Stimulated activated CD4-positive, alpha-beta T cell treated with anti-CD3 and anti-CD28 coated beads, Interleukin-4, amount 100 ng/mL, for 4 hours (primary cell): ENCODE measurements at places on chromosomes 5 and 9.

DNA sequence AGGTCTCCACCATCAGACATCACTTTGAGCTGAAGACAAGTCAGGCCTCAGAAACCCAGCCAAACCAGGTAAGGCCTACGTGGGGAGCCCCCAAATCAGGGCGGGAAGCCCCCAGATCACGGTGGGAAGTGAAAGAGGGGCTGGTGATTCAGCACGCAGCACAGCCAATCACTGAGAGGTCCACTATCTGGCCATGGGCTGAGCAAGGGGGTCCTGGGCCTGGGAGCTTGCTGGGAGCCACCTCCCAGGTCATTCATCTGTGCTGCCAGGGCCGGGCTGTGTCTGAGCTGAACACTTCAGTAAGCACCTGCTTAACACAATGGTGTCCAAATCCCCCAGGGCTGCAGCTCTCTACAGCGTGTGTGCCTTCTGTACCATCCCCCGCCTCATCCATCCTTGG lies 15.5 kb downstream of the MED10 start:
- no peak for DNase-seq

DNA sequence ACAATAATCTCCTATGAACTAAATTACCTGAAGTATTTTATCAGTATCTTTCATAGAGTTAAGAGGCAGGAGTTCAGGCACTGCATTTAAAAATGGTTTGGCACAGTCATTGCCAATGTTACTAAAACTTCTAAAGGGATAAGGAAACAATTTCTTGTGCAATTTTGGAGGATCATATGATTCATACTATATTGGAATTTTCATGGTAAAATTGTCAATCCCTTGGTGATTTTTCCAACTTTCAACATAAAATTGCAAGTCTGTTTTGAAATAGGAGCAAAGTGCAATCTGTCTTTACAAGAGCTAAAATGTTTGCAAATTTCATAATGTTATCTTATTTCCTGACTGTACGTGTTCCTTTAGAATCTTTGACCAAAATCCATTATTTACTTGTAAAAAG lies 211.1 kb downstream of the DMRTA1 start:
- no peak for DNase-seq

GRCh38 chr9:97747201-97747965 lies 50.2 kb upstream of the XPA start:
- DNase-seq = no peak

- no peak for DNase-seq
These were observed 134.7 kb downstream of the DPYSL3 start for GRCh38 chr5:147375151-147375550.

DNA sequence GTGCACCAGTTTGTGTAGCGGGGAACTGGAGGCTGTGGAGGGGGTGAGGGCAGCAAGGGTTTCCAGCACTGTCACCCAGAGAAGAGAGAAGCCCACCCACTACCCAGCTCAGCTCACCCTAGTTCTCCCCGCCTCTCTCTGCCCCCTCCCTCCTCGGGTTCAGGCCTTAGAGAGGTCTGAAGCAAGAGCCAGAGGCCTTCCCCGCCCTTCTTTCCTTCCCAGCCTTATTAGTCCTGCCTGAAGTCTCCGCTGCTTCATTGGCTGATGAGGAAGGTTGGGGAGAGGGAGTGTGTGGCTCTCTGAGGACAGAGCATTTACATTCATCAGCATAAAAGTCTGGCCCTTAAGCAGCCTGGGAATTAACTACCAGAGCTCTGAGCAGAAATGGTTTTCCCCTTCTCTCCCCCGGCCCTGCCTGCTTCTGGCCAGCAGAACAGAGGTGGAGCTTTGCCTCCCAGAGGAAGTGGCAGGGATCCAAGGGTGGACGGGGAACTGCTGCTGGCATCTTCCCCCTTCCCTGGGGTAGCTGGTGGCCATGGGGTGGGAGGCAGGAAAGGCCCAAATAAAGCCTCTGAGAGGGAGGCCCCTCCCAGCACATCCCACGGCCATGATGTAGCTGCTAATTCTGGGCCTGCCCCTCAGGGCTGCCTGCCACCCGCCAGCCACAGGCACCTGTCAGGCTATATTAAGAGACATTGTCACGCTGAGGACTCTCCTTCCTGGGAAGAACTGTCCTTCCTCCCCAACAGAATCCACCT lies 4.1 kb downstream of the DNAJB5 start:
- DNase-seq = no peak

DNA sequence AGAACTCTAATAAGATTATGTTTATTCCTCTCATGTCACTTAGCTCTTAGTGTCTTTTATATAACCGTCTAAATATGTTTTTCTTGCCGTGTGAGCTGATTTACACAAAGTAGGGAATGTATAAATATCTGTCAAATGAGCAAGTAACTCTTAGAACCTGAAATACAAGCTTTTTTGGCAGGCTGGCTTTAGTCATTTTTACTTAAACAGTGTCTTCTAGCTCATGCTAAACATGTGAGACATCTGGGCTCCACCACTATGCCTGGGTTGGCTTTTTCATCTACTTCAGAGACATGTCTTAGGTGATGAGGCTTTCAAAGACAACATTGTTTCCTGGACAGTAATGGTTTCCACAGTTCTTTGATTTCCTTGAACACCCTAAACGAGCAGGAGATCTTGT lies 137.2 kb upstream of the ZNF608 start:
- no peak for DNase-seq

DNA sequence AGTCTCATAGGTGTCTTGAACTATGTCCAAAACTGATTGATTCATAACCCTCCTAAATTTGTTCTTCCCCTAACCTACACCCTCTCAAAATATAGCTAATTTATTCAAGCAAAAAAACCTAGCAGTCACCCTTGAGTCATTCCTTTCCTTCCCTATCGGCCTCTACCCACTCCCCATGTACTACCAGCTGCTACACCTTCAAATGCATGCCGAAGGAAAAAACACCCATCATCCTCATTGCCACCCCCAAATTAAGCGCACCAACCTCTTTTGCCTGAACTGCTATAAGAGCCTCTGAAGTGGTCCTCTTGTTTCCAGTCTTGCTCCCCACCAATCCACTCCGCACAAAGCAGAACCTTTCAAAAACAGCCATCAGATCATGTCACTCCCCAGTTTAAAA lies 12.6 kb downstream of the LIFR start:
- no peak for DNase-seq

DNA sequence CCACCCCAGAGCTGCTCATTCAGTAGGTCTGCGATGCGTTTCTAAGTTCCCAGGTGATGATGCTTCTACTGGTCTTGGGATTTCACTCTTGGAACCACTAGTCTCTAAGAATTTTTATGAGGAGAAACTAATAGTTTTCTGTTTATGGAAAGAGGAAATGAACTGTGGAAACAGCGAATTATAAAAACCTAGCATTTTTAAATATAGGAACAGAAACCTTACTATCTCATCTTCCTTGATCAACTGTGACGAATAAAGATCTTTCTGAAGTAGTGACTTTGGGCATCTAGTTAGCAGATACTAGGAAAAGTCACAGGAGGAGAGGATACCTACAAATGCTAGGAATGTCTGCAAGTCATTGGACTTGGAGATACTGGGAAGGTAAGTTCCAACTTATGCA lies 376.8 kb upstream of the RFX3 start:
- DNase-seq = no peak

DNA sequence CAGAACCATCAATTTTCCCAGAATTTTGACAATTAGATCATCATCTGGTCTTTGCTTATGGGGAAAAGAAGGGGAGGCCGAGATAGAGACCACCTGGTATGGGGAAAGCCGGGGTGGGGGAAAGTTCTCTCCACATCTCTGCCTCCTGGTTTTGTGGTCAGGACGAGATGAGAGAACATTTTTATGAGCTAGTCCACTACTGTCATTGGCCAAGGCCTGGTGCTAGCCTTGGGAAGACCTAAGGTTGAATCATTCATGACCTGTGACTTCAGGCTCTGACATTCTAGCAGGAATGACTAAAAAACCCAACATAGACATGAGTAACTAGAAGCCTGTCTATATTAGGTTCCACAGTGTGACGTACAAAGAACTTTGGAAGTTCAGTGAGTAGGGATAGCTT lies 135.2 kb downstream of the PTTG1 start:
- DNase-seq = no peak

DNA sequence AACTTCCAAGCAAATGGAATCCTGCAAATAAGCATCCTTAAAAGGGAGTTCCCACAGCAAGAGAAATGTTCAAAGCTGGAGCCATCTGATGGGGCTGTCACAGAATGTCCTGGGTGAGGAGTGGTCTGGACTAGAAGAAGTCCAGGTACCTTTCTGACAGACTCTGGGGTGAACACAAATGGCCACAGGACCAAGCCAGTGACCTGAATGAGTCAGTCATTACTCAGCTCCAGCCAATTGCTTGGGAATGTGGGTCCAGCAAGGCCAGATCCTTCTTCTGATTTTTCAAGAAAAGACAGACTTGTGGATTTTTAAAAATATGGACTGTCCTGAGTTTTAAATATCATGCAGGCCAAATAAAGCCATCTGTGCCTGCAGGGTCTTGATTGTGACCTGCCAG lies 30.1 kb downstream of the GALNT10 start:
- no peak for DNase-seq

DNA sequence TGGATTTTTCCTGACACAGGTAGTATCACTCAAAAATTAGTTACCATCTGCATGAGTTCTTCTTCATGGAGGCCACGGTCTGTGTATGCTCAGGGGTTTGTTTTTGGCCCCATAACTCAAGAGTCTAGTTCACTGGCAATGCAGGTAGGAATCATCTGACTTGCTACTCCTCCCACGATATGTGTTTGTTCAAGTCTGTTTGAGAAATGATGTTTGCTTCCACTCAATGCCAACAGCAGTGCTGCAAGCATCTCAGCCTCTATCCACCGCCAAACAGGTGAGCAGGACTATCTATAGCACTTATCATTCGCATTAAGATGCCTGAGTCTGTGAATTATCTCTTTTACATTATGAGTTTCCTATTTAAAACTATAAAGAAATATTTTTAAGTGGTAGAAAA lies 264.8 kb upstream of the PTGER4 start:
- DNase-seq = no peak

GRCh38 chr9:114574438-114574837 lies 13.1 kb upstream of the ATP6V1G1 start:
- no peak for DNase-seq

DNA sequence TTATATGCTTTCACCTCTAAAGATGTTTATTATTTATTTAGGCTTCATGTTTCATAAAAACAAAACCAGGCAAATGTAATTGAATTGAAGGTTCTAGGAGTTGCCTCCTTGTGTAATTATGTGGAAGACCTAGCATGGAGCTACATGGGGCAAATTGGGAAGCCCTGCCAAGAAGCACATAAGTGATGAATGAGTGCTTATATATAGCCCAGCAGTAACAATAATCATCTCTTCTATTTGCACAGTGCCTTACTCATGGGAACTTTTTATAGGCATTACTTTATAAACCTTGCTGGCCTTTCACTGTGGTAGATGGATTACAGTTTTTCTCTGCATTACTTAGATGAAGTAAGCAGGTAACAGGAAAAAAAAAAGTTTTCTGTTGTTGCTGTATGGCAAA lies 40.0 kb upstream of the GRAMD2B start:
- no peak for DNase-seq

DNA sequence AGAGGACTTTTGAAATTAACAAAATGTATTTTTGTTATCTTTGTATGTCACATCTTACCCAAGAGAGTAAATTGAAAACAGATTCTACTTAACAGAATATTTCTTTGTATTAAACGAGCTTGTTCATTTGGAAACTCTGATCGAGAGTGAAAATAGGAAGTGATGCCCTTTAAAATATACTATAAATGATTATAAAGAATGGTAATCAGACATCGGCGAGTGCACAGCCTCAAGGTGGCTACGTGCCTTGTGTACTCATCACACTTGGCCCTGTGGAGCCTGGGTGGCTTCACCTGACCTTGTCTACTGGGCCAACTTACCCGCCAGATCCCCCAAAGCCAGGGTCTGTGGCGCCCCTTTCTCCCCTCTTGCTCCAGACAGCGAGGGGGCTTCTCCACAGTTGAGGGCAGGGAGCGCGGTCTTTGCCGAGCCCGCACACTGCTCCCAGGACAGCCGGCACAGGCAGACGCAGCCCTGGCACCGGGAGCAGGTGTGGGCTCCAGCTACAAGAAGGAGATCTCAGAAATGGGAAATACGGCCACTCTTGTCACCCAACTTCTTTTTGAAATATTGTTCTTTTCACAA lies 243.2 kb downstream of the CEMIP2 start:
- DNase-seq = no peak

DNA sequence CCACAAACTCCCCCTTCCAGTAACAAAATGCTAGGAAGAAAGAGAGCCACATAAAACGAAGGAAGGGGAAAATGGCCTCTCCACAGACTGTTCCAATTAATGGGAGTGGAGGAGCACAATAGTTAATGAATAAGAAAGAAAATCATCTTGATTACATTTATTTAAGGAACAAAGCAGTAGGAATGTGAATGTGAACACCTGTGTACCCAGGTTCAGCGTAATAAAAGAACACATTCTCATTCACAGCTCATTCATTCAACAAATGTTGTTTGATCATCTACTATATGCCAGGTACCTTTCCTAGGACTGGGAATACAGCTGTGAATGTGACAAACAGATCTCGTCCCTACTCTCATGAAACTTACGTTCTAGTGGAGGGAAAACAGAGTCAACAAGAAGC lies 35.7 kb downstream of the SIL1 start:
- no peak for DNase-seq

DNA sequence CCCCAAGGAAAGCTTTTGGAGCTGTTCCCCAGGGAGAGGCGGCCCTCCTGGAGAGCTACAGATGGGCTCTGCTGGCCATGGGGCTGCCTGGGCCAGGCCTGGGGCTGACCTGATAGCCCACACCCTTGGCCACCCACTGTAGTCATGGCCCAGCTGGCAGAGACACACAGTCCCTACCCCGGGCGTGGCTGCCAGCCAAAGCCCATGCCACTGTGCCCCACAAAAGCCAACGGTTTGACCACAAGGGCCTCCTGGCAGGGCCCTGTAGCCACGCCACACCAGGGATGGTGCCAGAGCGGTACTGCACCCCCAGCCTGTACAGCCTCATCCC lies 15.2 kb downstream of the NACC2 start:
- DNase-seq = no peak

DNA sequence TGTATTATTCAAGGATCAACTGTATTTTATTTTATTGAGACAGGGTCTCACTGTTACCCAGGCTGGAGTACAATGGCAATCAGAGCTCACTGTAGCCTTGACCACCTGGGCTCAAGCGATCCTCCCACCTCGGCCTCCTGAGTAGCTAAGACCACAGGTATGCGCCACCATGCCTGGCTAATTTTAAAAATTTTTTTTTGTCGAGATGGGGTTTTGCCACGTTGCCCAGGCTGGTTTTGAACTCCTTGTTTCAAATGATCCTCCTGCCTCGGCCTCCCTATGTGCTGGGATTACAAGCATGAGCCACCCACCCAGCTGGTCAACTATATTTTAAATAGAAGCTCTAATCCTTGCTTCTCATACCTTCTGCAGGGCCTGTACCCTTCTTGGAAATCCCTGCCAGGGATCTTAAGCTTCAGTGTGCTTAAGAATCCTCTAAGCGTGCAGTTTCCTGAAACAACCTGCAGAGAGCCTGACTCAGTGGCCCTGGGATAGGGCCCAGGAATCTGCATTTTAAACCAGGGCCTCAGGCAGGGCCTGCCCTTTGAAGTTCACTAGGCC lies 2.9 kb downstream of the AKNA start:
- DNase-seq = no peak
